Ecto neural progenitor cell (in vitro differentiated cells): ENCODE measurements at places on chromosomes 4 and X.
A peak's percentile ranks its signal among the peaks of the same experiment; 100 is the strongest.

DNA sequence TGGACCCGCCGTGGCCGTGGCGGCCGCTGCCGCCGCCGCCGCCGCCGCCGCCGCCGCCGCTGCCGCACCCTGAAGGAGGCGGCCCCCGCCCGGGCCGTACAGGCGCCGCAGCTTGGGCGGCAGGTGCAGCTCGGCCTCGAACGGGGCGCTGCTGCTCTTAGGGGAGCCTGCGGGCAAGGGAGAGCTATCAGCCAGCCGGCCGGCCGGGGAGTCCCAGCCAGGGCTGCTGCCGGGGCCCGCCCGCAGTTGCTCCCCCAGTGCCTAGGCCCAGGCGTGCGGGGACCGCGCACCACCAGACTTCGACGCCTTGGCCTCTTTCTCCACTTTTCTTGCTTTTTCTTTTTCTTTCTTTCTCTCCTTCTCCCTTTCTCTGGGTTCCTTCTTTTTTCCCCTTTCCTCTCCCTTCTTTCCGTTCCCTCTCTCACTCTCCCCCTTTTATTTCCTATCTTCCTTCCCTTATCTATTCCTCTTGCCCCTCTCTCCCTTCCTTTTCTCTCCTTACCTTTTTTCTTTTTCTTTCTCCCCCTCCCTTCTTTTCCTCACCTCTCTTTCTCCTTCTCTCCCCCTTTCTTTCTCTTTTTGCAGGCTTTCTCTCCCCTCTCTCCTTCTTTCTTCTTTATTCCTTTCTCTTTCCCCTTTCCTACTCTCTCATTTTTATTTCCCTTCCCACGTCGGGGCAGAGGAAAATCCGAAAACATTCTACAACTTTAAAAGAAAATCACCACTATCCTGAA, 2.0 kb downstream of the ARX start:
- no peak for DNase-seq

- DNase-seq, result no peak
Observed at GRCh38 chr4:47662975-47663374, 174.9 kb downstream of the CORIN start.

- DNase-seq, result no peak
Observed at GRCh38 chrX:134528960-134529359, 69.0 kb downstream of the HPRT1 start.

DNA sequence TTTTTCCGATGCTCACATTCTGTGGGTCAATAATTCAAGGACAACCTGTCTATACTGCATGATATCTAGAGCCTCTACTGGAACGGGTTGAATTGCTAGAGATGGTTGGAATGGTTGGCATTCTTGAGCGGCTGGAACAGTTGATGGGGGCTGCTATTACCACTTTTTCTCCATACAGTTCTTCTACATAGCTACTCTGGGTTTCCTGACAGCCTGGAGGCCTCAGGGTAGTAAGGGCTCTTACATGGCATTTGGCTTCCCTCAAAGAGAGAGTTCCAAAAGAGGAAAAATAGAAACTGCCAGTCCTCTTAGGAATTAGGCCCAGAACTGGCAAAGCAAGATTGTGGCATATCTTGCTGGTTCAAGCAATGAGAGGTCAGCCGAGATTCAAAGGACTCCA, 53.1 kb downstream of the NAA11 start:
- no peak for DNase-seq

DNA sequence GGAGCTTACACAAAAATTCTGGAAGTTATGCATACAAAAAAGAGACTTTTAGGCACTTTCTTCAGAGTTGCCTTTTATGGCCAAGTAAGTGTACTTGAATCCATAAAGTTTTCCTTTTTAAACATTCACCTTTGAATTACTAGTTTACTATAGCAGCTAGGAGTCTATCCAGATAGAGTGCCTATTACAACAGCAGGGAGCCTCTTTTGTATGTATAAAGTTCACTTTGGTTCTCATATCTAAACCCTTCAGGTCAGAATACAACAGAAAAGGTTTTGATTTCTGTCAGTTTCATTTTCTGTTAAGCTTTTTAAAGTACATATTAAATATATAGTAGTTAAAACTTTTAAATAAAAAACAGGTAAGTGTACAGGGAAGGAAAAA, 51.4 kb upstream of the IL13RA1 start:
- no peak for DNase-seq

- DNase-seq, result no peak
Observed at GRCh38 chr4:182684796-182685195, 232.4 kb downstream of the DCTD start.

DNA sequence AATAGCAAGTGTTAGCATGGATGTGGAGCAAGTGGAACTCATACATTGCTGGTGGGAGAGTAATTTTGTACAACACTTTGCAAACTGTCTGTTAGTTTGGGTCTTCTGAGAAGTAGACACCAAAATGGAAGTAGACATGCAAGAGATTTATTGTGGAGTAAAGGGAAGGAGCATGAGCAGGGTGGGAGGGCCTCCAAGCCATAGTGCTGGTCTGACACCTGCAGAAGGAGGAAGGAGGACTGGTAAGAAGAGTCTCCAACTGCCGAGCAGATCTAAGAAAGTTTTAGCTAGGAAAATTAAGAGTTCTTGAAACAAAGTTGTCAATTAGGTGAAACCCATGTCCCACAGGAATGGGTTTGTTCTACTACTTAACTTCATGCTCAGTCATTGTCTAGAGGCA, 64.0 kb upstream of the DDIT4L start:
- no peak for DNase-seq

DNA sequence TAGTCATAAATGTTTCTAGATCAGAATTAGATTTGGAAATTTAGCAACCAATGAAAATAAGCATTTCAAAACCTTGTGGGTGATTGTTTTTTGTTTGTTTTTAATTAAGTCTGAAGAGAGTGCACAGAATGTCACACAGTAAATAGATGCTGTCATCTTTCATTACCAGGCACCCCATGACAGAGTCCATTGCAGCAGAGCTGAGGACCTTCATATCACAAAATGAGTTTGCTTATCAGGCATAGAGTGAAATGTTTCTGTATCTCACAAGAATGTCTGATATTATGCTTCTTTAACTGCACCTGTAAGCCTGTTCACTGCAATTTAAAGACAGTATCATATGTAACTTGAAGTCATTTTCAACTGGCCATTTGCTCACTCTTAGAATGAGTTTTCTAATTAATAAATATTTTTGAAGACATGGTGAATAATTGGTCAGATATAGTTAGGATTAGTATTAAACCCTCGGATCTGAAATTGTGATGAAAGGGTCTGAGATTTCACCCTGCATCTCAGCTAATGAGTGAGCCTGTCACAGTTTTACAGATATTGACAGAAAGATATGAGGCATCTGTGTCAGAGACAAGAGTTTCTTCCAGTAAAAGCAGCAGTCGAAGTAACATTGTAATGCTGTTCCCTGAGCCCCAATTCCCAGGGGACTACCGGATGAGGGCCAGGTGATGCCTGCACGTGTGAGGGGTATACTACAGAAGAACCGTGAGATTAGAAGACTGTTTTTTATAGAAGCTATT, 416.4 kb downstream of the CCSER1 start:
- no peak for DNase-seq

DNA sequence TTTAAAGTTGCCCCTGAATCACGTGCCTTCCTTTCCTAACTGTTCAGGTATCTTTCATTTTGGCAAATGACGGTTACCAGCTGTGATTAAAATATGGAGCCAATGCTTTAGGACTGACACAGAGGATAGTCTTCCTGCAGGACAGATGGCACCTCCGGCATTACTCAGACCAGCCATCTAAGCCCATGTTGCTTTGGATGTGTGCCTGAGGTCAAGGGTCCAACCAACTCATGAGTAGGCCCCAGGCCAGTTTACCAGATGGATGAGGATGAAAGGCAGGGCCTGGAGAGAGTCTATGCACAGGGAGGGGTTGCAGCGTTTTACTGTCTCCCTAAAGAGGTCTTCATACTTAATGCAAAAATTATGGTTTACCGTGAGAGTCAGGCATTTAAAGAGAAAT, 174.0 kb upstream of the GATB start:
- no peak for DNase-seq

- no peak for DNase-seq
Observed at GRCh38 chr4:82818664-82819662, 20.4 kb upstream of the SCD5 start.

GRCh38 chr4:19823781-19824180, 427.9 kb upstream of the SLIT2 start:
- DNase-seq, result no peak

DNA sequence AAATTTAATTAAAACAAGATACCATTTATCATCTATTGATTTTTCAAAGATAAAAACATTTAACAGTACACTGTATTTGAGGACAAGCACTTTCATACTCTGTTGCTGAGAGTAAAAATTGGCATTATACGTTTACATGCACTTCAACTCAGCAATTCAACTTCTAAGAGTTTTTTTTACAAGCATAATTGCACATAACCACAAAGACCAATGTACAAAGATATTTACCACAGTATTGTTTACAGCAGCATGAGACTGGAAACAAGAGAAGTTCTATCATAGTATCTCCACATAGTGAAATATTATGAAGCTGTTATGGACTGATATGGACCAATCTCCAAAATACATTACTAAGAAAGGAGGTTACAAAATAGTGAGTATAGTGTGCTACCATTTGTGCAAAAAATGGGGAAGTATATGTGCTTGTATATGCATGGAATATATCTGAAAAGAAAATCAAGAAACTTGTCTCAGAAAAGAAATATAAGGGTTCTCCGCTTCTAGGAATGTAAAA, 10.9 kb downstream of the GAB3 start:
- DNase-seq, result no peak

DNA sequence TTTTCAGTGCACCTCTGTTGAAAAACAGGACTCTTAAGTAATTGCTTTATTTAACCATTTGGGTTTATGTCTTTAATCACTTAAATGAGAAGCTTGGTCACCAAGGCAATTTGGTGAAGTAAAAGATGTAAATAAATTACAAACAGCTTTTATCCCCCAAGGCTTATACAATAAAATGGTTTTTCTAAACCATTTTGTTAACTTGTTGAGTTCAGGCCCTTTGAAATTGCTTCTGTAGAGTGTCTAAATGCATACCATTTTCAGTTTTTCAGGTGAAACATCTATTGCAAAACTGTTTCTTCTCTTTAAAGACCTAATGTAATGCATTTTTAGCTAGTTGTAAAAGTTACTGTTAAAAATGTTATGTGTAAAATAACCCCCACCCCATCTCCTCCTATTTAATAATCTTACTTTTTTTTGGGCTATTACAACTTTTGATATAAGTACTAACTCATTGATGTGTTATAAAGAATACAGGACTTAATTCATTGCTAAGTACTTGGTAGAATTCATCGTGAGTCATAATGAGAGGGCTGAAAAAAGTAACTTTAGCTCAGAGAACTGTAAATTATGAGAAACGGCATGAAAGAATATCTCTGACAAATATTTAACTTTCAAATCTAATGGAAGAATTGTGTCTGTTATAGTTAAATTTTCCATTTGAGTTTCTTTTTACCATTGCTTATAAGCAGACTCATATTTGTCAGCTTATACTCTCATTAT, 4.5 kb downstream of the RAPGEF2 start:
- DNase-seq, result no peak

GRCh38 chrX:45710081-45710801, 509.6 kb upstream of the DIPK2B start:
- DNase-seq, result no peak

GRCh38 chr4:26056406-26056805, 142.4 kb downstream of the SMIM20 start:
- no peak for DNase-seq

DNA sequence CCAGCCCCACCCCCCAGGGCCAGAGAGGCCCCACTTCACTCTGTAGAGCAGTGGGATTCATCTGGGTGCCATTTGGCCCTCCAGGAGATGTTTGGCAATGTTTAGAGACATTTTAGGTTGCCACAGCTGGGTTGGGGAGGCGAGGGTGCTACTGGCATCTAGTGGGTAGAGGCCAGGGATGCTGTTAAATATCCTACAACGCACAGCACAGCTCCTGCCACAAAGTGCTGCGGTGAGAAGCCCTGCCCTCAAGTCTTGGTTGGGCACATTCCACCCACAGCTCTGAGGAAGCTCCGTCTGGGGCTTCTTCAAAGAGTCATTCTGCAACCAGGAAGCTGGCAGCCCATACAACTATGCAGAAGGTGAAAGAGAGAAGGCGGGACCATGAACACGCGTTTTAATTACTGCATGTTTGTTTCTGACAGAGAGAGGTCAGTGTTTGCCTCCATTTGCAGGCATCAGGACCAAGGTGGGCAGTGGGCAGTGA, 48.1 kb upstream of the FAM9C start:
- no peak for DNase-seq

DNA sequence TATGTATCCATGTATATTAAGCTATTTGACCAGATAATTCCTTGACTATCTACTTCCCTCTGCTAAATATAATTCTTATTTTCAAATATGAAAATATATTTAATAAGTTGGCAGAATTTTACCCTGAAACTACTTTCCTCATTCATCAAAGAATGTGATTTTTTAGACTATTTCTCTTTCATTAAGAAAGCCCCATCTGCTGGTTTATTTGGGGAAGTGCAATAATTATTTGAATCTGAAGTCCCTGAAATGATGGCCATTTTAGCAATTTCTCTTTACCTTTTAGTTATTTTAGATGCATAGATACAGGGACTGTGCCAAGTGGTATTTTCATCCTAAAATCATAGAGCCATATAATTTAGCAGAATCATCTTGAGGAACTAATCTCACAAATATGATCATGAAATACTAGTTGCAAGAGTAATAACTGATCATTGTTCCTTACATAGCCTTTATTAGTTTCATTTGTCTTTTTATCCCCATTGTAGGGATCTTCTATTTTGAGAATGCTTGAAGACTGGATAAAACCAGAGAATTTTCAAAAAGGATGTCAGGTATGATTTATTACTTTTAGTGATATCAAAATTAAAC, 39.0 kb downstream of the ENPEP start:
- no peak for DNase-seq

GRCh38 chr4:3788366-3788660, 22.1 kb downstream of the ADRA2C start:
- no peak for DNase-seq

GRCh38 chrX:23901805-23902204, 5.9 kb downstream of the APOO start:
- peak; percentile 49 for DNase-seq

DNA sequence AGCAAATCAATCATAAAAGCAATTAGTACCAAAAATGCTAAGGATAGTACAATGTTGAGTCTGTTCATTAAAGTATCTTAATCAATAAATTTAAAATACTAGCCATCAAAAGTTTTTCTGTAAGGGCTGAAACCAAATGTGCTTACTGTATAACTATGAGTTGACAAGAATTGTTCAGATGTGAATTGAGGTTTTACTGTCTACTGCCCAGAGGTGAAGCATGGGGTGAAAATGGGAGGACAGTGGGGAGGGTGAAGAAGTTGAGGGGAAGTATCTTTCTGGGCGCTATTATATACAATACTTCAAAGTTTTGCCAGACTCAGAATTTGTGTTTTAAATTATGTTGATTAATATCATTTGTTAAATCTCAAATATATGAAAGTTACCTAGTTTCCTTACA, 4.1 kb upstream of the PPBP start:
- DNase-seq, result no peak

- no peak for DNase-seq
Observed at GRCh38 chr4:42442601-42443000, 45.3 kb downstream of the SHISA3 start.

GRCh38 chr4:45778514-45778913, 345.3 kb downstream of the GABRG1 start:
- no peak for DNase-seq
